ENCODE measurements at places on chromosomes 1 and 21.

DNA sequence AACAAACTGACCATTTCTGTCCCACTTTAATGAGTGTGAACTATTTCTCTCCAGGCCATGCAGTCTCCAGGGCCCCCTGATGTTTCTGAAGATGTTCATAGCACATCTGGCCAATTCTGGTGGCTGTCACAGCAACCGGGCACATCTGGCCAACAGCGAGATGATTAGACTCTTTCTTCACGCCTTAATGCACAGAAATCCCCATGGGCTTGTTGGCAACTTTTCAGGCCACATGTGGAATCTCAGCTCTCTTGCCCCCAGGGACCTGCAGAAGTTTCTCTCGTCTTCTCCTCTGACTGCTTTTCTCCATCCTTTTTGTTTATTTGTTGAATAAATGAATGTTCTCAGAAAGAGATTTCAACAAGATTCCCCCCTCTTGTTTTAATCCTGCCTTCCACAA is 71.2 kb upstream of the HMGB4 start:
- DNase-seq = no peak

DNA sequence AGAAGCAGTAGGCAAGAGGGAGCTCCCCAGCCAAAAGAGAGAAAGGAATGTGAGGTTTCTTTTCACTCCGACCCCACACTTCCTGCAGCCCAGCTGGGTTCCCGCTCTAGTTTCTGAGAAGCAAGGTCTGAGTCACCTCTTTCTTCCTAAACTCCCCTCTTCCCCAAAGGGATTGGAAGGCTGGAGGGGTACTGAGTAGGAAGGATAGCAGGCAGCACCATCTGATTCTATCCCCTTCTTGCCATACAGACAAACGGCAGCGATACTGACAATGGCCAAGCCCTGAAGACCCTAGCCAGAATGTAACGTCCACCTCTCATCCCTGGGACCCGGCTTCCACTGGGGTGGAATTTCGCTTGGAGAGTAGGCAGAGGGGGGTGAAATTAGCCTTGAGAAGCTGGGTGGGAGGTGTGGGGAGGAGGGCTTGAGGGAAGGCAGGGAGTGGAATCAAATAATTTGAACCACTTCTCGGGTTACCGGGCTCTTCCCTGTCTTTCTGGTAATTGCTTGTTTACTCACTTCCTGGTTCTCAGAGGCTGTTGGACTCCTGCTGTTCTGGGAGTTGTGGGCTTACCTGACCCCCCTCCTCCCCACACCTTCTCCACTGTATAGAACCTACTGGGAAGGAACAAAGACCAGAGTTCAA is 13.2 kb downstream of the IER5 start:
- DNase-seq = no peak

DNA sequence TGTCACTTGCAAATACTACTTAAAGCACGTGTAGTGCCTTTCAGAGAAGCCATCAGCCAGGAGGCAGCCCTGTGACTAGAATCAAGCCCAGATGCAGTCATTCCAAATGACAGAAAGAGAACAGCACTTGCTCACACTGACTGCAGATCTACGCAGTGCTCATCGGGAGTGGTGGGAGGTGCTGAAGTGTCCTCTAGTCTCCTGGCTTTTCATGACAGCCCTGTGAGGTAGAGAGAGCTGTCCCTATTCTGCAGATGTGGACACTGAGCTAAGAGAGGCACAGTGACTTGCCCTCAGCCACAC is 62.3 kb upstream of the EDN2 start:
- no peak for DNase-seq

DNA sequence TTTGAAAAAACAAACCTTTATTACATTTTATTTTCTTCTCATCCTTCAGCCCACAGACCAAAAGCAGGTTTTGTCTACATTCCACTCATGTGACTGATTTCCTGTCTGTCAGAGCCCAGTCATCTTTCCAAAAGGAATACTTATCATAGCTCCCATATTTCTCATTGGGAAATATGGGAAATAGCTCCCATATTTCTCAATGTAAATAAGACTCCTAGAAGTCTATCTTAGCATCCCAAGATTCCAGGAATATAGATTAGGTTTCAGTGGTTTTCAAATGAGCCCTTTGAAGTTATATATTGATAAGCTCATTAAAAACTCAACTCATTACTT is 19.1 kb upstream of the NRDC start:
- no peak for DNase-seq

- no peak for DNase-seq
Measured at GRCh38 chr21:34878940-34879339, 170.2 kb downstream of the RUNX1 start.

DNA sequence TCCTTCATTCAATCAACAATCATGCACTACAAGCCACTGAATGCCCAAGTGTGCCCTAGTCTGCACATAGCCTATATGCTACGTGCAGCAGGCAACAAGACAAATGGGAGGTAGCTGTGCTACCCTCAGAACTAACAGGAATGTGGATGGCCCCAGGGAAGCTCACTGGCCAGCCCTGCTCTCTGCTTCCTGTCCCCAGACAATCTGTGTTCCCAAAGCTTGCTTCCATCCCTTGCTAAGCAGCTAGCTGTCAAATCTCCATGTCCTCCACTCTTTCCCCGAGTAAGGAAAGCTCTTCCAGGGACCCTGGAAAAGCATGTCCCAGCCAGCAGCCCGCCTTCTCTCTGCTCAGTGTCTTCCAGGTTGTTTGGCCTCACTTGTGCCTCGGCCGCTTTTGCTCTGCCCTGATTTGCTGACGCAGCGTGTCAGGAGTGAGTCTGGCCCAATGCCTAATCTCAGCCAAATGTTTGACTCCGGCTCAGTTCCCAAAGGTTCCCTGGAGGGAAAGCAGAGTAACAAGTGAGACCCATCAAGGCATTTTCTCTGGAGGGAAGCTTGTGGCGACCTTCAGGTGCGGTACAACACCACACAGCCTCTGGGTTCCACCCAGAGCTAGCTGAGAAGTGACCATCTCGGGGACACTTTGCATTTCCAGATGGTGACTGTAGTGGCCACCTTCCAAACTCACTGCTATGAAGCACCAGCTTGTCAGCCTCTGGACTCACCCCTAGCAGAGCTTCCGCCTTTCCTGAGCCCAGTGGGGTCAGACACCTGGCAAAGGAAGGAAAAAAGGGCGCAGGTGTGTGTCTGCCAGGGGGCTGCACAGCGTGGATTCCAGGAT is 243.4 kb downstream of the RHOU start:
- peak; percentile 74 for DNase-seq

DNA sequence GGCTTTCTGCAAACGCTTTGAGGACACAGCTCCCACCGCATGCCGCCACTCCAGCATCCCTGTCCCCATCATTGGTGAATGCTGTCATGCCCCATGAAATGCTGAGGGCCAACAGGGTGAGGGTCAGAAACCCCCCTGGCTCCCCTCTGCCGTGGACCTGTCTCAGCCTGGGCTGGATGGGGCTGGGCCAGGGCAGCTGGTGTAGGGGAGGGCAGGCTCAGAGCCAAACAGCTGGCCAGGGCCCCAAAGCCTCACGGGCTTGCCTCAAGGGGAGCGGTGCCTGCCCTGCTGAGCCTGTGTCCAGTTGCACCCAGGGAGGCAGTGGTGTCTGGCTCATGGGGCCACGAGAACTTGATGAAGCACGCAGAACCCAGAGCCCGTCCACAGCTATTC is 49.7 kb downstream of the S100B start:
- DNase-seq = no peak

GRCh38 chr1:116255486-116256285 is 117.4 kb upstream of the ATP1A1 start:
- DNase-seq = no peak

GRCh38 chr21:44783020-44783696 is 18.5 kb downstream of the UBE2G2 start:
- peak; percentile 1 for DNase-seq

GRCh38 chr1:53265581-53265980 is 27.3 kb upstream of the MAGOH start:
- no peak for DNase-seq

DNA sequence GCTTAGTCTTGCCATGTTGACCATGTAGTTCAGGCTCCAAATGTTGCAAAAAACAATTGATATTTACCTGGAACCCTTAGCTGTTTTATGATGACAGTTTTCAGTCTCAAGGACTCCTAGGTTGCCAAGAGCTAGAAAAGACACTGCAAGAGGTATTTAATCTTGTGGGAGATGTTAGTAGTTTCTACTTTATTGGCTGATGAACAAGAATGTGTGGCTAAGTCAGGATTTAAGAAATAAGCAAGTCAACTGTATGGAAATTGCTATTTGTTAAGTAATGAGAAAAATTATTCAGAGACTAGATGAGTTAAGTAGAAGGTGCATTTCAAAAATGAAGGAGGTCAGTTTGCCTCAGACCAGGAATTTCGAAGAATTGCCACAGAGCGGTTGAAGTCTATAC is 639.7 kb upstream of the USP24 start:
- DNase-seq = no peak

DNA sequence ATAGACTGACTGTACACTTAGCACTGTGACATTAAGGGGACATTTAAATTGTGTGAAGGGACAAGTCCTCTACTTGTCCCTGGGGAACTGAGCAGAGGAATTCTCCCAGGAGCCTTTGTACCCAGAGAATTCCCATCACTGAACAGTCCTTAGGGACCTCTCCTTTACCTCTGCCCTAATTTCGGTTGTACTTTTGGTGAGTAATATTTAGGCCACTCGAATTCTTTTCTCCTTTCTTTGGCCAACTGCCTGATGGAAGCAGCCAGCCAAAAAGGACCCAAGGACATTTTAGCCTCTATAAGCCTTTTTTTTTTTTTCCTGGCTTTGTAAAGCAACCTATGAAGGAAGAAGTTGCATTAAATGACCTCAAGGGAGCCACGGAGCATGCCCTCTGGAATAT is 71.5 kb downstream of the NR5A2 start:
- DNase-seq = no peak

DNA sequence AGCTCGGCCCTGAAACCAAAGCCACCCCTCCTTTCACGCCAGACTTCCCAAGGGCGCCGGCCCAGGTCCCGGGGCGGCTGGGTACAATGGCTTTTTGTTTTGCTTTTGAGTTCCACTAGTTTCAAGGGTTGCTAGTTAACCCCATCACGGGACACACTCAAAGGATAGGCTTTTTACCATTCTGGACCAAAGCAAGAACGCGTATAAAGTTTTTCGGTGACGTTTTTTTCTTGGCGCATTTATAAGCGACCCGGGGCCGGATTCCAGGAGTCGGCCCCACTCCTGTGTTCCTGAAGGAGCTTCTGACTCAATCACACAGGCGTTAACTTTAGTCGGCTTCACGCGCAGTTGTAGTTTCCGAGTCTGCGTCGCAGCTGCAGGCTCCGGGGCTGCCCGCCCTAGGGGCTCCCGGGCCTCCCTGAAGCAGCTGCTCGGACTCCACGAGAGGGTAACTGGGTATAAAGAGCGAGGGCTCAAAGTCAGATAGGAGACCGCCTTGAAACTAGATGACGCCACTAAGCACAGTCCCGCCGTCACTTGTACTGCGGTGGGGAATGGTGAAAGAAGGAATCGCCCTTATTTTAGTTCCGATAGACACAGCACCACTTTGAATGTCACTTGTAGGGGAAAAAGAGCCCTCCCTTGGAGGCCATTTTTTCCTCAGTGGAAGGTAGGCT is 707 bp upstream of the KLHL21 start:
- peak; percentile 89 for DNase-seq

DNA sequence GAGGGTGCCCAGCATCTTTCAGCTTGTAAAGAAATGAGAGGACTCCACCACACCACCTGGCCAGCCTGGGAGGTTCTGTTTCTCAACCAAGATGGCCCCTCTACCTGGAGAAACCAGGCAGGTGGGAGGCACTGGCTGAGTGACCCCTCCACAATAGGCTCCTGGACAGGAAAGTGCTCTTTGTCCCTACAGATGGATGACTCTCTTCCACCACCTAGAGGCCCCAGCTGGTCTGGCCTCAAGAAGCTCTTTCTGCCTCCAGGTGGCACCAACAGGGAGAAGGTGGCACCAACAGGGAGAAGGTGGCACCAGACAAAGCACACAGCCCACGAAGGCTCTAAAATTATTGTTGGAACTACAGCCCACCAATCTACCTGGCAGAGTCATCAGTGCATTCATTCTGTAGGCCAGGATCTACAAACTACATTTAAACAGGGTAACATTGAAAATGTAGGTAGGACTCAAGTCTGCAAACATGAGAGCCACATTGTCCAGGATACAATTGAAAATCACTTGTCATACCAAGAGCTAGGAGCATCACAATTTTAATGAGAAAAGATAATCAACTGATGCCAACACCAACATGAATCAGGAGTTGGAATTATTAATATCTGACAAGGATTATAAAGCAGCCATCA is 14.4 kb downstream of the TMPRSS3 start:
- DNase-seq = no peak

DNA sequence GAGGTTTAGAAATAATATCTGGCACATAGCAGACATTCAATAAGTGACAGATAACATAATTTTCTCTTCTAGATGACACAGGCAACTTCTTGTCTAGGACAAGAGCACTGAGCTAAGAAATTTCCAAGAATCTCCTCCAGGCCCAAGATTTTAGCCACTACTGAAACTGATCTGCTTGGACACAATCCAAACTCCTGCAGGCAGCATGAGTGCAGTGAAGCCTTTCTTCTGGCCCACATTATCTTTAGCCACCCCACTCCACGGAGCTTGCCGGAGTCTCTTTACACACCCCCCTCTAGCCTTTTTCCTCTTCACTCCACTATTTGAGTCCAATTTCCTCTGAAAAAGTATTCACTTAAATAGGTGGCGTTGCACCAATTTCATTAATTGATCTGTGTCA is 142.9 kb upstream of the DUSP10 start:
- DNase-seq = no peak

- DNase-seq = no peak
Measured at GRCh38 chr1:31426249-31426922, 13.4 kb downstream of the SERINC2 start.

GRCh38 chr1:15027515-15027986 is 126.0 kb upstream of the TMEM51 start:
- DNase-seq = peak; percentile 82

- DNase-seq = peak; percentile 92
Measured at GRCh38 chr1:181152892-181153633, 64.6 kb downstream of the IER5 start.

DNA sequence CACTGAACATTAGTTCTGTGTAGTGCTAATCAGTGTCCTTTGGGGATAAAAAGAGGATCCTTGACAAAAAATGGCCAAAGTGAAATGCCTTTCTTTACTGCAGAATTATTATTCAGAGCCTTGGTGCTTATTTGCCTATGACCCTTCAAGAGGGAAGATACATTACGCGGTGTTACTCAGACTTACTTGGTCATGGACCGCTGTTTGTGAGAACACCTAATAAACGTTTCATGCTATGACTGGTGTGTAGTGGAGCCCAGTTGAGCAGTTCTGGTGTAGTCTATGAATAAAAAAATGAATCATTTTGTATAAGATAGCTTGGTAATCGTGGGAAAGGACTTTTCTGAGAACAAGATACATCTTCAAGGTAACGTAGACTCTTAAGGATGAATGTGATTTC is 8.3 kb downstream of the NFYC start:
- DNase-seq = no peak

- no peak for DNase-seq
Measured at GRCh38 chr1:230958370-230958769, 20.3 kb downstream of the TTC13 start.

GRCh38 chr21:44556879-44557278 is 1.7 kb downstream of the KRTAP10-3 start:
- no peak for DNase-seq
